ENCODE measurements at places on chromosomes 1 and 21.
A peak's percentile ranks its signal among the peaks of the same experiment; 100 is the strongest.

- DNase-seq: no peak
These were observed 324.3 kb downstream of the PLA2G4A start for GRCh38 chr1:187153047-187153446.

DNA sequence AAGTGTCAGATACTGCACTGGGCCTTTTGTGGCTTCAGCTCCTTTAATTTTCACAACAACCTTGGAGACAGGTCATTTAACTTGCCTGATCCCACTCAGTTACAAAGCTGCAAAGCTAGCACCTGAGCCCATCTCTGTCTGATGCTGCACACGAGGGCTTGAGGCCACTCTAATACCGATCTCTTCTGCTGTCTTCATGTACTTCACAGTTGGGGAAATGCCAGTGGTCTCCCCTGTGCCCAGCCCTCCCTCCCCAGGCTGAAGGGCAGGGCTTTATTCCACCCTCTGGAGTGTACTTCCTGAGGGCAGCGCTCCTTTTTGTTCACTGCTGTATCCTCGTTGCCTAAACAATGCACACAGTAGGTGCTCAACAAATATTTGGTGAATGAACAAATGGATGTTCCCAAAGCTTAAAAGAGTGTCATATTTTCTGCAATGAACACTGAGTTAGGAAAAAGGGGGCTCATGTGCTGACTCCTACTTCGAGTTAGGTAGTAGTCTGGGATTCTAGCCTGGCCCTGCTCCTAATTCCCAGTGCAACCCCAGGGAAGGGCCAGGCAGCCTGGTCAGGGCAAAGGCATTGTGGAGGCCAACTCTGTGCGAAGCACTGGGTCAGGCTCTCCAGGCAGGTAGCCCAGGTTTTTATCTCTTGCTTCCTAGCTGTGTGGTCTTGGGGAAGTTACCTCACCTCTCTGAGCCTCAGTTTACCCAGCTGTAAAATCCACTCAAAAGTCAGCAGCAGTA is 1.1 kb downstream of the TMCO4 start:
- no peak for DNase-seq

DNA sequence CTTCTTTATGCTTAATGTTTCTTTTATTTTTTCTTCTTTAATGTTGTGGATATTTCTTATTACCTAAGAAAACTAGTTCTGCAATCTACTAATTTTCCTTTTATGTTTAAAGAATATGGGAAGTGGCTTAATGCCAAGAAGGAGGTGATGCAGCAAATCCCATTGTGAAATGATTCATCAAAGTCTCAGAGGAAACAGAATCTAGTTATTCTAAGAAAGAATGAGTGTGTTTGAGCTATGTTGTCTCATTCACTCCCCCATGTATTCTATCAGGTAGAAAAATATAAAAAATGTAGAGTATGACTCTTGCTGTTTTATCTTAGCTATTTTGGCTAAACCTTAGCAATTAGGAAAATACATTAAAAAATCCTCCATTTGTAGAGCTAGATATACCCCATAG is 659.9 kb upstream of the RGS18 start:
- no peak for DNase-seq

GRCh38 chr1:234240680-234241079 is 132.6 kb upstream of the COA6 start:
- no peak for DNase-seq

GRCh38 chr1:240004086-240004749 is 87.5 kb upstream of the FMN2 start:
- DNase-seq: peak; percentile 17

DNA sequence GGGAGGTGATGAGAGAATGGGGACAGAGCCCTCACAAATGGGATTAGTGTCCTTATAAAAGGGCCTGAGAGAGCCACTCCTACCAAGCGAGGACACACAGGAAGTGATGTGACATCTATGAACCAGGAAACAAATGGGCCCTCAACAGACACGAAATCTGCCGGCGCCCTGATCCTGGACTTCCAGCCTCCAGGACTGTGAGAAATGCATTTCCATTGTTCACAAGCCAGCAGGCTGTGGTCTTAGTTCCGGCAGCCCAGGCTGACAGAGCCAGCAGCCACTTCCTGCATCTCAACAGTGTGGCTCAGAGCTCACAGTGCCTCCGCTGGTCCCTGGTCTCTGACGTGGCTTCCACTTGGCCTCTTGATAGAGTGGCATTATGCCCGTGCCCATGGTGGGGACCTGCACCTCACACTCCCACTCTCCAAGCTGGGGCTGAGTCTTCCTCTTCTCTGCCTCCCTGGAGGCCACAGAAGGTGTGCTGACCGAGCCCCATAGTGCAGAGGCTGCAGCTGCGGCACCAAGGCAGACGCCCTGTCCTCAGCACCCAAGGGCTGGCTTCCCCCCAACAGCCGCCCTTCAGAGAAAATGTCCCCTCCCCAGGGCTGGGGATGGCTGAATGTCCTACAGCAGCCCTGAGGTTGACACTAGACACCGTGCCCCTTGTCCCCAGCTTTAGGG is 44.9 kb downstream of the ACOT7 start:
- DNase-seq: peak; percentile 61

- peak; percentile 23 for DNase-seq
These were observed 114.3 kb downstream of the RERE start for GRCh38 chr1:8702850-8703810.

DNA sequence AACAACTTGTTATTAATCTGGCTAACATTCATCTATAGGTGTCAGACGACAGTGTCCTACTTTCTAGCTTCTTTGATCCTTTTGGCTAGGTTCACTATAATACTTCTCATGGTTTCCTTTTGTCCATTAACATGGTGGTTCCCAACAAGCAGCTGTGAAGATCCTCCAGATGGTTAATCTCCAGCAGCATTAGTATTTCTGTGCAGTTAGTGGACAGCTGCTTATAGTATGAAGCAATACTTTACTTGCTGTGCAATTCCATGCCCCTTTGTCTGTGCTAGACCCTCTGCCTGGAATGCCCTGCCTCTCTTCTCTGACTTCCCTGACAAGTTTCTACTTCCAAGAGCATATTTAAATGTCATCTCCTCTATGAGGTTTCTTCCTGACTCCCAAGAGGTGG is 41.7 kb upstream of the ARHGAP29 start:
- no peak for DNase-seq
